ENCODE measurements at places on chromosomes 4 and X.

DNA sequence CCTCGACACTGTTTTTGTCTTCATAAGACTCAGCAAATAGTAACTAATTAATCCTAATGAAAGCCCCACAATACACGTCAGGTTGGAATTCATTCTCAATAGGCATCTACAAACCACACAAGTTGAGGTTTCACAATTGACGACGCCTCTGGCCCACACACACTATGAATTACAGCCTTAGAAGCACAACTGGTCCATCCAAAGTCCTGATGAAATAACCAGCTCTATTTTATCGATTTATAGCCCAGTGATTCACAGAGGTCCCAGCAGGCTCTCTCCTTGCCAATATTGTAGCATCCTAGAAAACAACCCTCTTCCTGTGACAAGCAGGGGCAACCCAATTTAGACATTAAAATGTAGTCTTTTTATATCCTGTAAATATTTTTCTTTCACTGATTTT is 112.1 kb downstream of the NR3C2 start:
- no peak for DNase-seq

- DNase-seq, result no peak
Observed at GRCh38 chr4:71209161-71209560, 129.7 kb upstream of the SLC4A4 start.

DNA sequence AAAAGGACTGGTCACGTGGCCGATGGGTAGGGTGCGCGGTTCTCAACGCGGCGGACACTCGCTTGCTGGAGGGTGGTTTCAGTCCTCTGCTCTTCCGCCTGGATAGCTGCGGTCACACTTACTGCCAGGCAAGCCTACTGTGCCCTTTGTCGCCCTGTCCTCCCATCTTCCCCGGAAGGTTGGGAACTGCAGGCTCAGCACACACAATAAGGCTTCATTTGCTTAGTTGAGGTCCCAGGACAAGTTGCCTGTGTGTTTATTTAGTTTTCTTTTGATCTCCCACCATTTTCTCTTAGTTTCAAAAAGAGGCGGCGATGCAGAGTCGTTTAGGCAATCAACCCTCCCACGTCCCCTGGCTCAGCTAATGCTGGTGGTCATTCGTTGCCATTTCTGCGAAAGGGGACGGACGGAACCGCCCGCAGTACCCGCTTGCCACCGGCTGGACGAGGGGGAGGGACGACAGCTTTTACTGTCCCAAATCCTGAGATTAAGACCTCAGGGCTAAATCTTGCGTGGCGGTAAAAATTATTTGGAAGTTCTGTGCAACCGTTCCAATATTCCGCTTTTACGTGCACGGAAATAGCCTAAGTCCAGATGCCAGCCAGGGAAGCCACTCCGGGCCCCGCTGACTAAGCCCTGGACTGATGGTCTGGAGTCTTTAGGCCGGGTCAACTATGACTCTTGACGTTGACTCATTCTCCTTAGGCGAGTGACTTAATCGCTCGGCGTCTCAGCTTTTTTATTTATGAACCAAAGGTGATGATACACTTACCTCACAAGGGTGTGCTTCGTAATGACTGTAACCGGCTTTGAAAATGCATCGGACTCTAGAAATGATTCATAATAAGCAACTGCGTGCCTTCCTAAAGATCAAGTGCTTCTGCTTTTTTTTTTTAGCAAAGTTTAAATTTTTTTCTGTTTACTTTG is 671 bp upstream of the EIF4E start:
- peak; percentile 76 for DNase-seq

DNA sequence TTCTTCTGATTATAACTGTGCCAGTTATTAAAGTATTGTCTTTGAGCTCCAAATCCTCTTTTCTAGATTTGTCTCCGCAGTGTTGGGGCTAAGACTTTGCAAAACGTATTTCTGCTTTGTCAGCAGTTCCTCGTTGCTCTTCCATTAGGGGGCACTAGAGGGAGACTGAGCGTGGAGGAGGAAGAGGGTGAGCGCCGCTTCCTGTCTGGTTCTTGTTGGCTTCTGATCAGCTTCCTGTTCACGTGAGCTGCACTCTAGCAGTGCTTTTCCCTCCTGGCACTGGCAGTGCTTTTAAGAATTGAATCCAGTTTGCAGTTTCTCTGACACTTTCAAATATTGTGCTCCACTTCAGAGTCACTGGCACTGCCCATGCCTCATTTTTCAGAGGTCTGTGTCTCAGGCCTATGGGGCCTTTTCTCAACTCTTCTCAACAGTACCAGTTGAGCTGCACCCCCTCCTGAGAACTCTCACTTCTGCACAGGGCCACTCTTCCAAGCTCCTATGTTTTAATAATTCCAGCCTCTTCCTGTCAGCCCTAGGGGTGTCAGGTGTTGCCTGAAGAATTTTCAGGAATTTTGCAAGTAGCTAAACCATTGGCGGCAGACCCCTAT is 54.4 kb upstream of the LCORL start:
- DNase-seq, result peak; percentile 58

DNA sequence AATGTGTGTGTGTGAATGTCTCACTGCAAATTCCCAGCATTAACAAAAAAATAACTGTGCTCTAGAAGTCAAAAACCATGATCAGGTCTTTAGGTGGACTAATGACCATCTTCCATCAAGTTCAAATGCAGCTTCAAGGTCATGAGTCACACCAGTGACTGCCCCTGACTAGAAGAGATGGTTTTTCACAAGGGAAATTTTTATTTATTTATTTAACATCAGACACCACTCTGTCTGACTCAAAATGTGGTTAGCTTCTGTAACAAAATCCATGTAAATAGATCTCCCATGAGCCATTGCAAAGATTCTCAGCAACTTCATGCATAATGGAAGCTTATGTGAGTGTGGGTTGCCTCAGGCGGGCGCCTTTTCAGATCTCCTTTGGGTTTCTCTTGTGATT is 219.2 kb downstream of the KIT start:
- DNase-seq, result no peak
